ENCODE measurements at places on chromosomes 4 and X. TPM values are rescaled to one million over a fixed set of nuclear protein-coding genes. Genes with fewer than 3 reads are reported as not detected.

DNA sequence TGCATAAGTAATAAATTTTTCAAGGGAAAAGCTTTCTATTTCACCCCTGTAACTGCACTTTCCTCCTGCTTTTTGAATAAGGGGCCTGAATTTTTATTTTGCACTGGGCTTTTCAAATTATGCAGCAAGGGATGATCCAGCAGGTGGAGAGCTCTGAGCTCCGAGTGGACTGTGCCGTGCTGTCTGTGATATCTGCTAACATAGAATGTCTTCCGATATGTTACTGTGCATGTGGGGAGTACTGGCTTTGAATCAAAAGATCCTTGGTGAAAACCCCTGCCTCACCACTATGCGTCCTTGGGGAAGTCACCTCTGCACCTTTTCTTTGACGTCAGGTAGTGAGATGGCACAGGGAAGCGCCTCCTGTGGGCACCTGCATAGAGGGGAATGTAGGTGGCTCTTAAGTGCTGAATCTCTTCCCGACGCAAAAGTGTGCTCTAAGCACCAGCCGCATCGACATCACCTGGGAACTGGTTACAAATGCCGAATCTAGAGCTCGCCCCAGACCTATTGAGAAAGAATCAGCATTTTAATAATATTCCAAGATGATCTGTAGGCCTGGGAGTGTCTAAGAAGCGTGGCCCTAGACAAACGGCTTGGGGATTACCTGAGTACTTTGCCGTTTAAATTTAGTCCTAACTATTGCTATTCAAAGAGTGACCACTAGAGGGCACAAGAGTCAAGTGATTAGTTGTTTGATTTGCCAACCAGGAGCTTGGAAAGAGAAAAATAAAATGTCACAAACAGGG lies 19.2 kb upstream of the WFS1 start:
- no peak overlapping the region for H3K4me3 ChIP-seq
- H3K27me3 ChIP-seq = peaks cover 25% of the 10 kb centered on the region
- no peaks in the 10 kb centered on the region for H3K4me1 ChIP-seq
- H3K36me3 ChIP-seq = no peaks in the 10 kb centered on the region
- H3K27ac ChIP-seq = no peak overlapping the region

DNA sequence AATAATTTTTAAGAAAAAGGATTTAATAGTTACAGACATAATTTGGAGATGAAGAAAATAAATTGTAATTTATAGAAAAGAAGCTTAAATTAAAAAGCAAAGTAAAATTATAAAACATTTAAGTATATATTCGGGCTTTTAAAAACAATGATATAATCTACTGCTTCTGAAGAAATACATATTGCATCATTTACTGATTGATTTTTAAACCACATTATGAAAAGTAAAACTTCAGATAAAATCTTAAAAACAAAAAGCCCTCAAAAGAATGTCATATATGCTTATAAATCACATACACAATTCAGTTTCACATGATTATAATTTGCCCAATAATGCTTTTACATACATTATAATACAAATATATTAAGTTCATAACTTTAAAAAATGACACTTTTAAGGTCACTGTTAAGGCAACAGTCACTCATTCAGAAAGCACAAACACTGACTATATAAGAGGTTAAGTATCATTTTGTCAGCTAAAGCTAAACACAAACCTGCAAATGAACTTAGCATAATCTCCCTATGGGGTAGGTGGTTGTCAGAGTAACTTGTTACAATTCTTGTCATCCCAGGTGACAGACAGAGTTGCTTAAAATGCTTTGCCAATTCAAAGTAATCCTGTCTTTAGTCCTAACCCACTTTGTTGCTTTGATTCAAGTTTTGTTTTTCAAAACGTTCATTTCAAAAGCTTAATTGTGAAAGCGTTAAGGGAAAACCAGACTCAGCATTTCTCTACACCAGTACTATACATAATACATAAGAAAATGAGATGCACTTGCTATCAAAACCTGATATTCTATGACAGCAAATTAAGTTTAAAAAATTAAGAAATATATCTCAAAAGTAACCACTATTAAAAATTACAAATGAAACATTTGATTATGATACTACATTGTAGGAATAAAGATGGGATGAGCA lies 90.6 kb upstream of the MAB21L2 start:
- no peaks in the 10 kb centered on the region for H3K4me1 ChIP-seq
- H3K27ac ChIP-seq = no peak overlapping the region
- no peak for DNase-seq

- no peaks in the 10 kb centered on the region for H3K4me1 ChIP-seq
- no peak overlapping the region for H3K4me3 ChIP-seq
- H3K27me3 ChIP-seq = no peaks in the 10 kb centered on the region
- DNase-seq = no peak
Measured at GRCh38 chrX:69066966-69067525, 98.2 kb downstream of the PJA1 start.

- peaks cover 20% of the 10 kb centered on the region for H3K36me3 ChIP-seq
- no peak for DNase-seq
- no peaks in the 10 kb centered on the region for H3K27me3 ChIP-seq
- H3K4me1 ChIP-seq = no peaks in the 10 kb centered on the region
- no peak overlapping the region for H3K27ac ChIP-seq
Measured at GRCh38 chr4:16187455-16187854, 38.8 kb downstream of the TAPT1 start.

DNA sequence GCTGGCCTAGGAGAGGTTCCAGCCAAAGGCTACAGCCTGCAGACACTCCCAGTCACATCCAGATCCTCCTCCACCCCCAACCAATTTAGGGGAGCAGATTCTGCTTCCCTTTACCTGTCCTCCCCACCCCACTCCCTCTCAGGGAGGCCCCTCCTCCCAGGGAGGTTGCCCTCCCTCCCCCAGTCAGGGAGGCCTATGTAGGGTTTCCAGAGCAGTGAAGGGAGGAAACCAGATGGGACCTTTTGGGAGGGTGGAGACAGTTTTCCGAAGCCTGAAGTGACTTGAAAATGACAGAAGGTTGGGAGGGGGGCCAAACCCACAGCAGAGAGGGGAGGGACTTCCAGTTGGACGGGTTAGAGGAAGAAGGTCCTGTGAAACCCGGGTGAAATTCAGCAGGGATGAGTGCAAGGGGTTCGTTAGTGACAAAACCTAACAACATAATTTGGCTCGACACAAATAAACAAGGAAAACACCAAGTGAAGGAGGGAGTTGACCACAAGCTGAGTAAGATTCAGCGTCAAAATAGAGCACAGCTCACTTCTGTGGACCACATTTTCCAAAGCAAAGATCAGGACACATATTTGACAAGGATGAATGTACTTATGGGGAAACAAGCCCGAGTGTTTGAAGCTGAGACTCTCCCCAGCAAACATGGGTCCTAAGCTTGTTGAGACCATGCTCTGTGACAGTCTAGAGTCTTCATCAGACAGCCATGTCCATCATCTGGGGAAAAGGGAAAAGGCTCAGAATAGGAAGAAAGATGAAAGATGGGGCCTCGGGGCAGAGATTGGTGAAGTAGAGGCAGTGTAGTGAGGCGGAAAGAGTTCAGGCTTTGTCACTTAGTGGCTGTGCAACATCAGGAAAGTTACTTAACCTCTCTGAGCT lies 46.4 kb downstream of the PRPS1 start:
- no peaks in the 10 kb centered on the region for H3K27me3 ChIP-seq
- H3K36me3 ChIP-seq = no peaks in the 10 kb centered on the region
- DNase-seq = peak; percentile 41
- peak overlapping the region; percentile 95 for H3K27ac ChIP-seq
- H3K4me1 ChIP-seq = peaks cover 47% of the 10 kb centered on the region

DNA sequence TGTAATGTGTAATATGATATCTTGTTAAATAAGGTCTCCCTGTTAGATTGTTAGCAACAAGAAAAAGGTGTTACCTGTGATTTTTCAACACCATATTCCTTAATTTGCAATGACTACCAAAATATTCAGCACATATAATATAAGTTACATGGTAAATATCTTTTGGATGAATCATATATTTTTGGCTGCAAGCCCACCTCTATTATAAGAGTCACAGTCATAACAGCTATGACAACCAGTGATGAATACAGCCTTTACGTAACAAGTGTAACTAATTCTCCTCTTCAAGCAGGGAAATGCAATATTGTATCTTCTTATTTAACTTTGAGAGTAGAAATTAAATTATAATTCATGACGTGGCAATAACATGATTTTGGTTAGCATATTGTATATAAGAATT lies 187.0 kb downstream of the NLGN4X start:
- DNase-seq = no peak
- no peaks in the 10 kb centered on the region for H3K27me3 ChIP-seq
- H3K4me3 ChIP-seq = no peak overlapping the region
- H3K4me1 ChIP-seq = no peaks in the 10 kb centered on the region
- no peak overlapping the region for H3K27ac ChIP-seq

- H3K4me1 ChIP-seq = no peaks in the 10 kb centered on the region
- no peak overlapping the region for H3K4me3 ChIP-seq
- no peaks in the 10 kb centered on the region for H3K36me3 ChIP-seq
- peaks cover 7% of the 10 kb centered on the region for H3K27me3 ChIP-seq
- H3K27ac ChIP-seq = no peak overlapping the region
Measured at GRCh38 chr4:20621476-20621875, 78.8 kb upstream of the PACRGL start.

DNA sequence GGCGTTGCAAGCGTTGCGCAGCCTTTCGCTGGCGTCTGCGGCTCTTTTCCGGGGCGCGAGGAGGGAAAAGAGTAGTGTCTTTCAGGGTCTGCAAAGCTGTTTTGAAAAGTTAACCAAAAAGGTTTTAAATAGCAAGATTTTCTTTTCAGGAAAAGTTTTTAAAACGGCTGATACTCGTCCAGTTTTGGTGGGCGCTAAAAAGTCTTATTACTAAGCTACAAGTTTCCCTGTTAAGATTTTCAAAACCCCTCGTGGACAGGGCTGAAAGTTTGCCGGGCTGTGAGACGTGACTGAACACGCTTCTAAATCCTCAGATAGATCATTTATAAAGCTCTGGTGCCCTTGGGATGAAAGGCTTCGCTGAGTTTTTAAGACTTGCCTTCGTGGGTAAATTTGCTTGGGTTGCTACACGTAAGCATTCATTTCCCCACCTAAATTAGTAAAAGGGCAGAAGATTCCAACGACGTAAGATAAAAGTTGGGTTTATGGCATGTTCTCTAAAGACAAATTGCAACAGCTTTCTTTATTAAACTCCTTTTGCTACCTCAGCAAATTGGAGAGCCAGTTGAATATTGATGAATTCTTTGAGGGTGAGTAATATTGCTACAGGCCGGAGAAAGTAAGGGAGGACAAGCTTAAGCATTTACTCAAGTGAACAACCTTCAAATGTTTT lies 91.5 kb downstream of the HPRT1 start:
- no peaks in the 10 kb centered on the region for H3K36me3 ChIP-seq
- H3K27me3 ChIP-seq = peaks cover 34% of the 10 kb centered on the region
- peaks cover 16% of the 10 kb centered on the region for H3K4me1 ChIP-seq
- no peak overlapping the region for H3K27ac ChIP-seq

- DNase-seq = no peak
- no peaks in the 10 kb centered on the region for H3K4me1 ChIP-seq
- no peaks in the 10 kb centered on the region for H3K27me3 ChIP-seq
- H3K4me3 ChIP-seq = no peak overlapping the region
- no peaks in the 10 kb centered on the region for H3K36me3 ChIP-seq
- H3K27ac ChIP-seq = no peak overlapping the region
Measured at GRCh38 chrX:84218726-84219125, 30.7 kb upstream of the RPS6KA6 start.

DNA sequence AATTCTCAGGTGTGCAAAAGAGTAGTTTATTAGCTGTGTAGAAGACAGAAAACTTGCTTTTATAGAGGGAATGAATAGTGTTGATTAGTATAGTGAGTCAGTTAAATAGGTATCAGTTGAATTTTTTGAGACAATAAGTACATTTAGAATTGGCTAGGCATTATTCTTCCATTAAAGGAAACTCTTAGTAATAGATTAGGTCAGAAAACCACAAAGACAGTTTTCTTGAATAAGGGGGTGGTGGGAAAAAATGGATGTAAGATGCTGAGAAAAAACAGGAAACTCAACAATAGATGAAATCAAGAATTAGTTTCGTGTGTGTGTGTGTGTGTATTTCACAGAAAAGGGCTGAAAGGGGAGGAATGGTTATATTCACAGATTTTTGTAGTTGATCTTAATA lies 16.8 kb downstream of the CD38 start:
- no peaks in the 10 kb centered on the region for H3K27me3 ChIP-seq
- no peak for DNase-seq
- peaks cover 45% of the 10 kb centered on the region for H3K4me1 ChIP-seq
- H3K36me3 ChIP-seq = peaks cover 13% of the 10 kb centered on the region
- H3K4me3 ChIP-seq = peak overlapping the region; percentile 47

- DNase-seq = no peak
- H3K27me3 ChIP-seq = peaks cover 5% of the 10 kb centered on the region
- no peak overlapping the region for H3K4me3 ChIP-seq
- no peak overlapping the region for H3K27ac ChIP-seq
Measured at GRCh38 chr4:16416601-16417000, 190.3 kb upstream of the TAPT1 start.

DNA sequence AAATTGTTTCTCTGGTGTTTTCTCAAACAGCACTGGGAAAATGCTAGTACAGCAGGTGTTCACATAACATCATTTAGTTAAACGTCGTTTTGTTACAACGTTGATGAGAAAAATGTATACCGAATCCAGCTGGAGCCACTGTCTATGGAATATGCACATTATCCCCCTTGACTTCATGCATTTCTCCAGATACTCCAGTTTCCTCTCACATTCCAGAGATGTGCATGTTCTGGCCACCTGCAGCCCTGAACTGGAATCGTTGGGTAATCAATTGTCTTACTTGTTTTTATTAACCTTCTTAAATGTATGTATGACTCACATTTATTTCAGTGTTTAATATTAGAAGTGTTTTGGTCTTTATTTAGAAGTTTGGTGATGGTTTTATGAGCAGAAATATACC lies 18.4 kb upstream of the ODAM start:
- H3K36me3 ChIP-seq = no peaks in the 10 kb centered on the region
- DNase-seq = no peak
- H3K4me3 ChIP-seq = no peak overlapping the region
- H3K4me1 ChIP-seq = no peaks in the 10 kb centered on the region

- no peak overlapping the region for H3K27ac ChIP-seq
- H3K4me3 ChIP-seq = no peak overlapping the region
- no peak for DNase-seq
- H3K36me3 ChIP-seq = no peaks in the 10 kb centered on the region
- H3K27me3 ChIP-seq = no peaks in the 10 kb centered on the region
Measured at GRCh38 chrX:68163441-68163840, 269.9 kb downstream of the OPHN1 start.

GRCh38 chrX:637660-638481 lies 7.3 kb downstream of the SHOX start:
- DNase-seq = no peak
- no peak overlapping the region for H3K4me3 ChIP-seq
- H3K27ac ChIP-seq = no peak overlapping the region

GRCh38 chr4:76679691-76680090 lies 218.3 kb downstream of the SOWAHB start:
- H3K27ac ChIP-seq = no peak overlapping the region
- peaks cover 32% of the 10 kb centered on the region for H3K27me3 ChIP-seq
- H3K4me3 ChIP-seq = no peak overlapping the region
- H3K36me3 ChIP-seq = no peaks in the 10 kb centered on the region
- DNase-seq = no peak

Gene ODAM
- total RNA-seq = not detected

Gene FRG2
- total RNA-seq = not detected

Gene RIBC1
- 0.72 TPM for total RNA-seq

Gene XAGE1A
- total RNA-seq = not detected

Gene CHM
- 11.6 TPM for total RNA-seq

Gene GLOD5
- total RNA-seq = not detected

Gene DAPP1
- total RNA-seq = 11.7 TPM

Gene NUDT10
- 4.9 TPM for total RNA-seq

Gene CACNA1F
- 0.90 TPM for total RNA-seq
